ENCODE measurements at places on chromosomes 13 and 19. TPM values are rescaled to one million over a fixed set of nuclear protein-coding genes. Genes with fewer than 3 reads are reported as not detected.

PGLYRP1 gene
- polyA plus RNA-seq: not detected

DNA sequence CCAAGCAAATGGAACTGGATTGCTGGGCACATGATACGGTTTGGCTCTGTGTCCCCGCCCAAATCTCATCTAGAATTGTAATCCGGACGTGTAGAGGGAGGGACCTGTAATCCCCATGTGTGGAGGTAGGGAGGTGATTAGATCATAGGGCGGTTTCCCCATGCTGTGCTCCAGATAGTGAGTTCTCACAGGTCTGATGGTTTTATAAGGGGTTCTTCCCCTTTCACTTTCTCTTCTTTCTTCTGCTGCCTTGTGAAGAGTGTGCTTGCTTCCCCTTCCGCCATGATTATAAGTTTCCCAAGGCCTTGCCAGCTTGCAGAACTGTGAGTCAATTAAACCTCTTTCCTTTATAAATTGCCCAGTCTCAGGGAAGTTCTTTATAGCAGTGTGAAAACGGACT, 32.6 kb upstream of the MTIF3 start:
- no peaks in the 10 kb centered on the region for H3K4me1 ChIP-seq
- H3K36me3 ChIP-seq: no peaks in the 10 kb centered on the region
- DNase-seq: no peak
- H3K27ac ChIP-seq: no peak overlapping the region
- no peak overlapping the region for H3K4me3 ChIP-seq

GRCh38 chr19:41868120-41868988, 8.3 kb downstream of the RPS19 start:
- no peak overlapping the region for H3K4me3 ChIP-seq
- no peak for DNase-seq
- H3K27me3 ChIP-seq: no peaks in the 10 kb centered on the region
- H3K36me3 ChIP-seq: no peaks in the 10 kb centered on the region

DNA sequence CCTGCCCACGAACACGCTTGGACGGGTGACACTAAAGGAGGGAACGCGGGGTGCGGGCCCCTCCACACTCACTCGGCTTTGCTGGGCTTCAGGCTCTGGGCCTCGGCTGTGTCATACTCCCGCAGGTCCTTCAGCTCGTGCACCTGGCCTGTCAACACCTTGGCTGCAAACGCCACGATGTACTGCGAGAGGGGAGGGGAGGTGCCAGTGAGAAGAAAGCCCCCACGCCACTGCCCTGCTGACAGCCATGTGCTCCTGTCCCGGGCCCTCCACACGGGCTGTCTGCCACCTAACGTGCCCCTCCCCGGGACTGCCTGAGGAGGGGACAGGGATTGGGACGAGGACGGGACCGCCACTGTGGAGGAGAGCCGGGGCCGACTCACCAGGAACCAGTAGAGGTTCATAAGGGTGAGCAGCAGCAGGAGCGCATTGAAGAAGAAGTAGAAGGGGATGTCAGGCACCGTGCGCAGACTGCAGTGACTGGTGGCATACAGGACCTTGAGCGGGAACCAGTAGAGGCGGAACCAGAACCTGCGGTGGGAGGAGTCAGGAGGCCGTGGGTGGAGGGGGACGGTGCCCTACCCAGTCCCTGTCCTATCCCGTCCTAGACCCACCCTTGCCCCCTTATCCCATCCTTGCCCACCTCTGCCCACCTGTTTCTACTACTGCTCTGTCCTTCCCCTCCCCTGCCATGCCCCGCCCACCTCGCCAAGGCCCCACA, 16.9 kb downstream of the CERS1 start:
- no peak overlapping the region for H3K27ac ChIP-seq
- no peak overlapping the region for H3K4me3 ChIP-seq
- no peaks in the 10 kb centered on the region for H3K27me3 ChIP-seq
- no peak for DNase-seq
- no peaks in the 10 kb centered on the region for H3K36me3 ChIP-seq

GRCh38 chr13:45604892-45605291, 10.6 kb downstream of the ERICH6B start:
- H3K27ac ChIP-seq: no peak overlapping the region
- no peaks in the 10 kb centered on the region for H3K36me3 ChIP-seq
- no peak overlapping the region for H3K4me3 ChIP-seq

- H3K27me3 ChIP-seq: no peaks in the 10 kb centered on the region
- no peaks in the 10 kb centered on the region for H3K36me3 ChIP-seq
- H3K4me3 ChIP-seq: no peak overlapping the region
- H3K4me1 ChIP-seq: peaks cover 33% of the 10 kb centered on the region
- no peak overlapping the region for H3K27ac ChIP-seq
Measured at GRCh38 chr19:13042443-13043130, 47.3 kb downstream of the NFIX start.

- no peak overlapping the region for H3K4me3 ChIP-seq
- H3K27ac ChIP-seq: no peak overlapping the region
- no peaks in the 10 kb centered on the region for H3K27me3 ChIP-seq
- no peaks in the 10 kb centered on the region for H3K36me3 ChIP-seq
Measured at GRCh38 chr19:30920222-30920621, 429.0 kb downstream of the TSHZ3 start.

DNA sequence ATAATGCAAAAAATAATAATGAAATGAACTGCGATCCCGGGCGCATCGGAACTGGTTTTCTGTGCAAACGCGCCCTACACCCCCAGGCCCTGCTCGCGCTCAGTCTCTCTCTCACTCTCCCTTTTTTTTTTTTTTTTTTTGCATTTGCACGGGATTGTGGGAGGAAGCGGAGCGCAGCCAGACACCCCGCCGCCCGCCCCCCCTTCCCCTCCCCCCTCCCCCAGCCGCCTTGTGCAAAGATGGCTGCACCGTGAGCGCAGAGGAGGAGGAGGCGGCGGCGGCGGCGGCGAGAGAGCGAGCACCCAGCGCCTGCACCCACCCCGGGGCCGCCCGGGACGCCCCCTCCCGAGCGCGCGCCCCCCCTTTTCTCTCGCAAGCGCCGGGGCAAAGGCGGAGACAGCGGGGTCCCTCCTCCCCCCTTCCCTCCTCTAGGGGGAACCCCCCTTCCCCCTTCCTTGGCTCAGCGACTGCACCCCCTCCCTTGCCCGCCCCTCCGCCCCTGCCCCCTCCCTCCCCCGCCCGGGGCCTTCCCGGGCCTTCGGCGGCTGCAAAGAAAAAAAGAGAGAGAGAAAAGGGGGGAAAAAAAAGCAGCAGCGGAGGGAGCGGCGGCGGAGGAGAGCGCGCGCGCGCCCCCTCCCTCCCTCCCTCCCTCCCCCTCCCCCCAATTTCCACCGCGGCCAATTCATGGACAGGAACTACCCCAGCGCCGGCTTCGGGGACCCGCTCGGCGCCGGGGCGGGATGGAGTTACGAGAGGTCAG, at the start of gene PRR12:
Gene PRR12 (plus strand): TSS at position 212 of the 760 bp plus-strand sequence. CDS start 473 bp downstream, at position 685.
- peaks cover 18% of the 10 kb centered on the region for H3K4me1 ChIP-seq
- H3K27me3 ChIP-seq: no peaks in the 10 kb centered on the region
- DNase-seq: peak; percentile 59
- no peaks in the 10 kb centered on the region for H3K36me3 ChIP-seq
- peak within 1 kb of the TSS; percentile 20 for H3K27ac ChIP-seq

DNA sequence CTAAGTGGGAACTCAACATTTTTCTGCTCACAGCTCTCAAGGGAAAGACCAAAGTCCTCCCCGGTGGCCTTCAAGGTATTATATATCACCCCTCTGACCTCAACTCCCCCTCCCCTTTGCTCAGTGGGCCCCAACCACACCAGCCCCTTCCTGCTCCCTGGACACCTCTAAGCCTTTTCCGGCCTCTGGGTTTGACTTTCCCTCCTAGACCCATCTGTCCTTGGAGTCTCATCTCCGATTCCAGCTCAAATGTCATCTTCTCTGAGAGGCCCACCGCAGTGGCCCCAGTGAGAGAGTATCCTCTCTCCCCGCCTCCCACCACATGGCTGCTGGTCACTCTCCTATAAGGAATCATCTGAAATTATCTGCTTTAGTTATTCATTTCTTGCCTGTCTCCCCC, 941 bp upstream of the UHRF1 start:
- H3K4me3 ChIP-seq: no peak overlapping the region
- H3K27ac ChIP-seq: no peak overlapping the region
- H3K27me3 ChIP-seq: no peaks in the 10 kb centered on the region

DNA sequence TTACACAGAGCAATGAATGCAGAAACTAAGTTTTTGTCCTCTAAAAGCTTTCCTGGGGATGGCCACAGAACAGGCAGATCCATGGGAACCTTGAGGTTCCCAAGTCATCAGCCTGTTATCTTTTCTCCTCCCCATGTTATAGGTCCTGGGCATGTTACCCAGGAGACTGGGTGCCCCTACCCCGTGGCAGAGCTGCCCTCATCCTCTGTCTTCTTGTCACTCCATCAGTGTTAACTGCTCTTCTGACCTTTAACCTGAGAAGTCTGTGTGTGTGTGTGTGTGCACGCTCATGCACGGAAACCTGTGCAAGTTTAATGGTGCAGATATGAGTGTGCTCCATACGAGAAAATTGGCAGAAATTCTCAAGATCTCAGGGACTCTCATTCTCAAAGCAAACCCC, 43.9 kb upstream of the ZNF724 start:
- DNase-seq: no peak
- no peaks in the 10 kb centered on the region for H3K4me1 ChIP-seq
- H3K27ac ChIP-seq: no peak overlapping the region
- H3K27me3 ChIP-seq: no peaks in the 10 kb centered on the region

VSTM2B gene
- polyA plus RNA-seq: 0.50 TPM

DNA sequence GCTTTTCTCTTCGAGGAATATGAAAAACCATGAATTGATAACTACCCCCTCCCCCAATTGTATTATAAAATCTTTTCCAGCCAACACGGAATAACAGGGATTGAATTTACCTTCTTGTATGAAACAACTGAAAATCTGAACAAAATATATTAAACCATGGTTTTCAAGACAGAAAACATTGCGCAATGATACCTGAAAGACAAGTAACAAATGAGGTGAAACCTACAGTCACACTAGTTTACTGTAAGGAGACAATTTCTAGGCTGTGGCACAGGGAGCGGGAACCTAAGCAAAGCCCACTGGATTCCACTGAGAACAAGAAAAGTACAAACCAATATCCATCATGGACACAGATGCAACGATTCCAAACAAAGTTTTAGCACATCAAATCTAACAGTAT, 53.4 kb downstream of the ZNF283 start:
- no peak overlapping the region for H3K27ac ChIP-seq

DNA sequence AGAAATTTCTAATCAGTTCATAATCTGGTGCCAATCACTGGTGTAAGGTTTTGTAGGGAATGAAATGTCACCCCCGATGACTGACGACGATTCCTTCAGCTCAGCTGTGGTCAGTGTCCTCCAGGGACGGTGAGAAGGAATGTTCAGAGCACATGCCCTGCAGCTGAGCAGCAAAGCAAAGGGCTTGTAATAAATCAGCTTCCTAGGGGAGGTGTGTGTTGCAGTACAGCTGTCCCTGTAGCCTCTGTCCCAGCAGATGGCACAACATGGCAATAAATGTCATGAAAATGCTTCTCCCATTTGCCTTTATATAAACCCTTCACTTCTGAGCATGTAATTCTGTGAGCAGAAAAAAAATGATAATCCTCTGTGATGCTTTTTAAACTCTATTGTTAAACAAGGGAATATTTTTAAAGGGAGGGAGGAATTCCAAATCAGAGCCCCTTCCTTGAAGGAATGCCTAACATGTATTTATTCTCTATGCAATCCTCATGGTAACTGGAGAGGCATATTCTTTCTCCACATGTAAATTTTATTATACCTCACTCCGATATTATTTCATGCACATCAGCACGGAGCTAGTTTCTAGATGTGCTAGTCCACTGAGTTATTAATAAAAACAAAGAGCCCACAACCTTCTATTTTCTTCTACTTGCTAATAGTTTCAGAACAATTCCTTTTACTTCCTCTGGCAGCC, 102.5 kb downstream of the FAM216B start:
- H3K4me1 ChIP-seq: peaks cover 15% of the 10 kb centered on the region
- no peaks in the 10 kb centered on the region for H3K36me3 ChIP-seq
- peak; percentile 46 for DNase-seq
- no peak overlapping the region for H3K27ac ChIP-seq
- H3K4me3 ChIP-seq: no peak overlapping the region

DNA sequence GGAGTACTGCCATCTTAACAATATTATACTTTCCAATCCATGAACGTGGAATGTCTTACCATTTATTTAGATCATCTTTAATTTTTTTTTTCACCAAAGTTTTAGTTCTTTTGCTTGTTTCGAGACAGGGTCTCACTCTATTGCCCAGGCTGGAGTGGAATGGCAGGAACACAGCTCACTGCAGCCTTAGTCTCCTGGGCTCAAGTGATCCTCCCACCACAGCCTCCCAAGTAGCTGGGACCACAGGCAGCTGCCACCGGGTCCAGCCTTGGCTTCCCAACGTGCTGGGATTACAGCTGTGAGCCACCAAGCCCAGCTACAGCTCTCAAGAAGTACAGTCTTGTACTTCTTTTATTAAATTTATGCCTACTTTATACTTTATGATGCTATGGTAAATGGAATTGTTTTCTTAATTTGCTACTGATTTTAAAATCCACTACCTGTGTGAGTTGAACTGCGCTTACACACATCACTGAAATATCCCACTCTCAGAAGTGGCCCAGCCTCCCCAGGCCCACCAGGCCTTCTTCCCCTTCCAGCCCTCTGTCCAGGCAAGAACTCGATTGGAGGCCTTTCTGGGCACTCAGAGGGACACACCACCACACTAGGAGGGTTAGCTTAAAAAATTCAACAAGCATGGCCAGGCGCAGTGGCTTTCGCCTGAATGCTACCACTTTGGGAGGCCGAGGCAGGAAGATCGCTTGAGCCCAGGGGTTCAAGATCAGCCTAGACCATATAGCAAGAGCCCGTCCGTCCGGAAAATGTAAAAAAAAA, 1.0 kb upstream of the PGLS start:
- peak overlapping the region; percentile 90 for H3K4me3 ChIP-seq
- peaks cover 30% of the 10 kb centered on the region for H3K4me1 ChIP-seq
- peak overlapping the region; percentile 93 for H3K27ac ChIP-seq
- no peak for DNase-seq
- no peaks in the 10 kb centered on the region for H3K36me3 ChIP-seq

GIPR gene
- polyA plus RNA-seq: 0.50 TPM

GRCh38 chr13:93270769-93271742, 44.4 kb downstream of the GPC6 start:
- no peak overlapping the region for H3K4me3 ChIP-seq
- H3K36me3 ChIP-seq: no peaks in the 10 kb centered on the region
- no peak overlapping the region for H3K27ac ChIP-seq
- H3K27me3 ChIP-seq: no peaks in the 10 kb centered on the region
- no peaks in the 10 kb centered on the region for H3K4me1 ChIP-seq

- H3K27me3 ChIP-seq: no peaks in the 10 kb centered on the region
- no peak overlapping the region for H3K4me3 ChIP-seq
- peaks cover 3% of the 10 kb centered on the region for H3K4me1 ChIP-seq
Measured at GRCh38 chr19:18408053-18408476, 10.6 kb upstream of the LRRC25 start.

- H3K4me3 ChIP-seq: no peak overlapping the region
- H3K27me3 ChIP-seq: no peaks in the 10 kb centered on the region
- DNase-seq: no peak
- H3K27ac ChIP-seq: no peak overlapping the region
- H3K36me3 ChIP-seq: no peaks in the 10 kb centered on the region
- H3K4me1 ChIP-seq: no peaks in the 10 kb centered on the region
Measured at GRCh38 chr13:113897161-113897560, 33.3 kb upstream of the GAS6 start.

DNA sequence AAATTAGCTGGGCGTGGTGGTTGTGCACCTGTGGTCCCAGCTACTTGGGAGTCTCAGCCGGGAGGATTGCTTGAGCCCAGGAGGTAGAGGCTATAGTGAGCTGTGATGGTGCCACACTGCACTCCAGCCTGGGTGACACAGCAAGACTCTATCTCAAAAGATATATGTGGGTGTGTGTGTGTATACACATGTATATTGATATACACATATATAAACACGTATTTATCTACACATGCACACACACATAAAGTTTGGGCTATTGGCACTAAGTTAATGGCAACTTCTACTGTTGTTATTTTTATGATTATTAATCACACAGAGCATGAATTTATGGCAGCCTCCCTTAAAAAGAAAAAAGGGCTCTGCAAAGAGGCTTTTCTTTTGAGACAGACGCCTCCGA, 27.1 kb upstream of the ABCC4 start:
- DNase-seq: no peak
- no peaks in the 10 kb centered on the region for H3K36me3 ChIP-seq
- no peak overlapping the region for H3K4me3 ChIP-seq
- H3K27ac ChIP-seq: no peak overlapping the region
